ENCODE measurements at places on chromosomes 2 and 18.
A peak's percentile ranks its signal among the peaks of the same experiment; 100 is the strongest.

GRCh38 chr2:225415792-225416191 is 16.3 kb downstream of the NYAP2 start:
- no peak for DNase-seq

DNA sequence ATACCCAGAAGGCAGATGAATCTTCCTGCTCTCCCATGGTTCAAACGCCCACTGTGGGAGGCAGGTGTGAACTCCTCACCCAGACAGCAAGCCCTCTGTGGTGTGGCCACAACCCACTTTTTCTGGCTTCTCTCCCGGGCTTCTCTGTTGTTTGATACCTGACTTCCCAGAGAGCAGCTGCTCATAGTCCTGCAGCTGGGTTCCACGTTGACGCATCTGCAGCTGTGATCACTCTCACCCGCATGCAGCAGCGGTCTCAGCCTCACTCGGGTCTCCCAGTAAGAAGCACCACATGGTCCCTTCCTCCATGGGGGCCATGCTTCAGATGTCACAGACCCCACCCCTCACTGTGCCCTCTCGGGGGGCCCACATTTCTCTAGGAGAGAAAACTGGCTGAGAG is 3.5 kb downstream of the ASPRV1 start:
- peak; percentile 20 for DNase-seq

DNA sequence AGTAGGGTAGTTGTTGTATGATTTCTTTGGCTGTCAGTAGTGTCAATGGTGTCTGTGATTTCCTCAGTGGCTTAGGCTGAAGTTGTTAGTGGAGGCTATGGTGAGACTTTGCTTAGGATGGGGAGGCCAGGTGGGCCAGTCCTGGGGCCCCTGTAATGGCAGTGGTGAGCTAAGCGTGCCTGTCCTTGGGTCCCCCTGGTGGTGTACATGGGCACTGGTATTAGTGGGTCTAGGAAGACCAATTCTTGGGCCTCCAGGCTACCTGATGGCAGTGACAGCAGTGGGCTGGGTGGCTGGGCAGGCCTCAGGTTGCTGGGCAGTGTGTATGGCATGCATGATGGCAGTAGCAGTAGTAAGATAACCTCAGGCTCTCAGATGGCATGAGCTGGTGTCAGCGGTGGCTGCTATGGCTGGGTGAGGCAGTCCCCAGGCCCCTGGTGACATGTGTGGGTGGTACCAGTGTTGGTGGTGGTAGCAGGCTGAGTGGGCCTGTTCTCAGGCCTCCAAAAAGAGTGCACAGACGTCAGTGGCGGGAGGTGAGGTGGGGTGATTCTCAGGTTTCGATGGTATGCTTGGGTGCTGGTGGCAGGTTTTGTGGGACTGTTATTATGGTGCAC is 103.2 kb downstream of the KLHL14 start:
- no peak for DNase-seq

DNA sequence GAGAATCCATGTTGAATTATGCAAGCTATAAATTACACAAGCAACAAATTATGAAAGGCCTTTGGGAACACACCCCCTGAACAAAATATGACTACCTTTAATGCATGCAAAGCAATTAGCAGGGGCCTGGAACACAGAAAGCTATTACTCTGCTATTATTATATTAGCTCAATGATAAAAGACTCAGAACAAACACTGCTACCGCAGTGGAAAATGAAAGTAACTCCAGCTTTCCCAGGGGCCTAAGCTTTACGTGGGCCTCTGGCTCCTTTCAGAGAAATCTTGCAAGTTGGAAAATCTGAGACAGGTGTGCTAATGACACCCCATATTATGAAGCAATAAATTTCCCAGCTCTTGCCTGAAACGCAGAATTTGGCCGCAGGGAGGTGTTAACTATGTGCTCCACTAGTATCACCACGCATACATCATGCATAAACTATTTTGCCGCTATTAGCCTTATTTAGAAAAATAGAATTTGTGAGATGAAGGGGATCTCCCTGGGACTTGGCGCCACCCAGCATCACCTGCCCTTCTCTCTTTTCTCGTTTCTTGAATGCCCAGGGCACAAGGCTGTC is 321.6 kb upstream of the LYPD1 start:
- no peak for DNase-seq

- no peak for DNase-seq
Measured at GRCh38 chr2:224946895-224947294, 95.4 kb downstream of the DOCK10 start.

GRCh38 chr2:3377279-3377611 is 373 bp downstream of the EIPR1 start:
- no peak for DNase-seq

GRCh38 chr18:49725809-49726674 is 87.3 kb downstream of the ACAA2 start:
- peak; percentile 22 for DNase-seq

DNA sequence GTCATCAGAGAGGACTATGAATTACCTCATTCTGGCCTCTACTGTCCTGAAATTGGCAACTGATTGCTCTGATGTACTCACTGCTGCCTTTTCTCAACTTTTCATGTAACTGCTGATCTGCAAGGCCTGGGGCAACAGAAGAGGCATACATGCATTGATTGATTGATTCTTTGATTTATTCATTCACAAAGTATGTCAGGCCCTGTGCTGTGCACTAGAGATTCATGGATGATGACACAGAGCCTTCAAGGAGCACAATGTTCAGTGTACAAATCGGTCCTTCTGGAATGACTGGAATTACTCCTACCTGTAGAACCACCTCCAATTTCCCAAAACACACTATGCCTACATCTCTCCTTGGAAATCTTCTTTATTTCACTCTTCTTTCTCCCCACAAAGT is 111.3 kb downstream of the LRATD1 start:
- DNase-seq: no peak

- no peak for DNase-seq
Measured at GRCh38 chr18:12287131-12287681, 20.8 kb upstream of the TUBB6 start.

- DNase-seq: no peak
Measured at GRCh38 chr2:207419331-207419730, 110.4 kb upstream of the CREB1 start.

DNA sequence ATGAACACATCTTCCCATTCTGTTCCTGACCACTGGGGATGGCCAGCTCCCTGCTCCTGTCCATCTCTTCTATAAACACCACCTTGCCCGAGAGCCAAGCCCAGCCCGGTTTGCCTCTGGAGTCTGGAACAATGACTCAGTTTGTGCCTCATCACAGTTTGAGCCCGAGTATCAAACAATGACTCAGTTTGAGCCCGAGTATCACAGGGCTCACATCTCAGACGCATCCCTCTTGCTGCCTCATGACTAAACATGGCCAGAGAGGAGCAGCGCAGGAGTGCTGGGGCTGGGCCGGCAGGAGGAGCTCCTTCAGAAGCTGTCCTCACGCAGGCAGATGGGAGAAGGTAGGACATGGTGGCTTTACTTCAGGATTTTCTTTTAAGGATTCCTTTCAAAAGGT is 68.7 kb downstream of the PXDN start:
- no peak for DNase-seq

DNA sequence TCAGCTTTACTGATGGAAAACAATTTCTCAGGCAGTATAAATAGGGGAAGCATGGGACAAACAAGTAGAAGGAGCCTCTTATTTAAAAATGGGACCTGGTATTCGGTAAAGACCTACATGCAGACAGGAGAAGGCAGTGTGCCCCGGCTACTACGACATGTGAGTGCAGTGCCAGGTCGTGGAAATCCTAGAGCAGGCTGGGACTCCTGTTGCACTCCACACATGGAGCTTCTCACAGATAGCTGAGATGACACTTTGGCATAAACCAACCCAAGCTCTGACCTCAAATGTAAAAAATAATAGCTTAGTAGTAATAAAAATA is 885 bp upstream of the DSEL start:
- peak; percentile 17 for DNase-seq

GRCh38 chr2:207224791-207225482 is 59.2 kb upstream of the KLF7 start:
- DNase-seq: no peak

DNA sequence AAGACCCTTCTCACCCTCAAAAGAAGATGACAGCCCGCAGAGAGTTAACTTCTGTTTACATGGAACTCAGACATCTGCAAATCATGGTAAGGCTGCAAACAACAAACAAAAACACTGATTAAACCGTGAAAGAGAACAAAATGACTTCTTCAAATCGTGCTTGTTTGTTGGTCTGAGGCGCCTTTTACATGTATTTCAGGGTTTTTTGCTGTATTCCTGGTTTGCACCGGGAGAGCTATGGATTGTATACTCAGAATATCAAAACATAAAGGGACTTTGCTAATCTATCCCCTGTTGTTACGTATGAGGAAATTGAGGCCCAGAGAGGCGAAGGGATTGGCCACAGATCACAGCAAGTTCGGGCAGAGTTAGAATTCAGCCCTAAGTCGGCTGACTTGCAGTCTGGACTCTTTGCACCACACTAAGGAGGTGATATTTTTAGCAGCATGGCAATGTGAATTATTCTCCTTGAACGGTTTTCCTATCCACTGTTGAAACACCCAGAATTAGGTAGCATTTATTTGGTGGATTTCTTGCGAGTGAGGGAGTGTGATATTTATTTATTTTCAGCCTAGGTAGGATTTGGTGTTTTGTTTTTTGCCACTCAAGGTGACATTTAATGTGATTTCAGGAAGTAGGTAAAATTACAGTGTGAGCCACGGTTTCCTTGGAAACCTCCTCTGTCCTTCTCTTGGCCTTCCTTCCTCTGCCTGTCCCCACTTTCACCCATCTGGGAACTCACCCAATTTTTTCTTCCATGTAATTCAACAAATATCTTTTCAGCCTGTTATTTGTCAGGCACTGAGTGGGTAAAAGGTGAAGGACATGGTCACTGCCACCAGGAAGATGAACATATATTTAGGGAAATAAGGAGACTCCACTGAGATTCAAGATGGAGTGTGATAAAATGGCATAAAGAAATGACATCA is 980 bp upstream of the PDE6D start:
- DNase-seq: peak; percentile 44

GRCh38 chr2:172031536-172031935 is 31.8 kb downstream of the METAP1D start:
- no peak for DNase-seq

DNA sequence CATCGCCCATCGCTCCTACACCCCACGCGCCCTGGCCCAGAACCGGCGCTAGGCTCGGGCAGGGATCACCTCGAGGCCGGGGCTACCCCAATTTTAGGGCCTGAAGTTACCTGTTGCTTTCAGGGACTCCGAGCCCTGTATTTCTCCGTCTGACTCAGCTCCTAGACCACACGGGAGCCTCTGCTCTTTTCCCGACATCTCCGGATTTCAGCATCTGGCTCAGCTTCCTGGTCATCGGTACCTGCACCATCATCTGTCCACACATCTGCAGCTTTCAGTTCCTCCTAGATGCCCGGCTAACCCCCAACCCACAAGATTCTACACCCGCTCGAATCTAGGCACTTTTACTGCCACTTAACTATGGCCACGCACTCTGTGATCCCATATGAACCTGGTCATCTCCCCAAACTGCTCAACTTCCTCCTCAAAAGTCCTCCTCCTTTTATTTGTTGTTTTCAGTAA is 12.1 kb upstream of the HMSD start:
- no peak for DNase-seq

DNA sequence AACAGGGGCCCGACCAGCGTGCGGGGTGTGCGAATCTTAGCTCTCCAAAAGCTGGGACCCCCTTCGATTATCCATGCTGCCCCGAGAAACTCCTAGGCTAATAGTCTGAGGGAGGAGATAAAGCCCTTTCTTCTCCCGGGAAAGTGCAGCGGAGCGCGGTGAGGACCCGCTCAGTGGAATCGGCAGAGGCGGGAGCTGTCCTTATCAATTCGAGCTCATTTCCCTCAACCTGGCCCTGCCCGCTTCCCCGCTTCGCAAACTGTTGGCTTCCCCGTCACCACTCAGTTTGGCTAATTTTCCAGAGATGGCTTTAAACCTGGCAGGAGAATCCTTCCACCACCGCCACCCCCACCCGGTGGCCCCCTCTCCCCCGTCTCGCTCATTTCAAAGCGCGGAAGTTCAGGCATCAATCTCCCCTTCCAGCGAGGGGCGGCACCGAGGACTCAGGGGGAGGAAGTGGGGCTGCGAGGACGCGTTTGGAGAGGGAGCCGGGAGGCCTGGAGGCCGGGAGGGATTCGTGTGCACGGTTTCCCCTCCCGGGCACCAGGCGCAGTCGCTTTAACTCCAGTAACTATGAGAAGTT is 1.6 kb downstream of the KLHL14 start:
- DNase-seq: peak; percentile 2

- no peak for DNase-seq
Measured at GRCh38 chr2:1584691-1585485, 159.4 kb downstream of the PXDN start.

- no peak for DNase-seq
Measured at GRCh38 chr18:66557091-66557490, 46.8 kb downstream of the CDH19 start.

DNA sequence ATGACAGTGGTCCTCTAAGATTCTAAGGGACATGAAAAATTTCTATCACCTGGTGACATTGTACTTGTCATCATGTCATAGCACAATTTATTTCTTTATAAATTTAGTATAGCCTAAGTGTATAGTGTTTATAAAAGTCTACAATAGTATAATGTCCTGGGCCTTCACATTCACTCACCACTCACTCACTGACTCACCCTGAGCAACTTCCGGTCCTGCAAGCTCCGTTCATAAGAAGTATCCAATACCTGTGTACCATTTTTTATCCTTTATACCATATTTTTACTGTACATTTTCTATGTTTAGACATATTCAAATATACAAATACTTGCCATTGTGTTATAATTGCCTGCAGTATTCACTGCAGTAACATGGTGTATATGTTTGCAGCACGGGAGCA is 72.8 kb upstream of the DSEL start:
- DNase-seq: no peak

DNA sequence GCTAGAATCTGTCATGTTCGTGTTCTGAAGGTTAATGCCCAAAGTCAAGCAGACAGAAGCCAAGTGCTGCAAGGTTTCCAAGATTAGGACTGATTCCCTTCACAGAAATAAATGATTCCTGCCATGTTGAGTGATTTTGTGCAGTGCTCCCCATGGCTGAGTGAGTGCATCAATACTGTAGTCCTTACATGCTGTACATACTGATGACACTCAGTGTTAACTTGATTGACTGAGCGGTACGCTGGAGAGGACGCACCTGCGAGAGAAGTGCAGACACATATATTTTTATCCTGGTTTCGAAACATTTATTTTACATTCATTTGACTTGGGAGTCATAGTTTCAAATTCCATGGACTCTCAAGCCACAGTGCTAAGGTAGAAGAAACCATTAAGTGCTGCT is 92.0 kb downstream of the ASXL3 start:
- DNase-seq: no peak

DNA sequence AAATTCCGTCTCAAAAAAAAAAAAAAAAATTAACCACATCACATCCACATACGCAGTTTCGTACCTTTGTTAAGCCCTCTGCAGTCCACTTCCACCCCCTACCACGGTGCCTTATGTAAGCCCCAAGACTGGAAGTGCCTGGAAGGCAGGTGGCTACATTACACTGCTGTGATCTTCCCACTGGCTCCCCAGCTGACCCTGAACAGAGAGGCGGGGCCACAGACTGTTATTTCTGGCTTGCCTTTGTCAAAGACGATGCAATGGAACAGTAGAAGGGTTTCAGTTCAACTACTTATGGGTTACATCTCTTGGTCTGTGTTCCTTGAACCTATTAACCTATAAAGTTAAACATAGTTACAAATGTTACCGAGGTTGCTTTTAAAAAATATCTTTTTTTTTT is 15.7 kb upstream of the COX7A2L start:
- DNase-seq: no peak

GRCh38 chr2:151423760-151424159 is 14.1 kb downstream of the RIF1 start:
- DNase-seq: no peak
